Naive thymus-derived CD8-positive, alpha-beta T cell (primary cell): ENCODE measurements at places on chromosomes 5 and 9. TPM values are rescaled to one million over a fixed set of nuclear protein-coding genes. Genes with fewer than 3 reads are reported as not detected.

Gene KIF4B
- not detected for total RNA-seq

Gene POU5F2
- total RNA-seq = 1.6 TPM

Gene SECISBP2
- 105 TPM for total RNA-seq

Gene DPYSL3
- not detected for total RNA-seq

Gene DRD1
- total RNA-seq = not detected

GRCh38 chr5:175567954-175568353 lies 89.6 kb downstream of the SFXN1 start:
- no peak for DNase-seq

DNA sequence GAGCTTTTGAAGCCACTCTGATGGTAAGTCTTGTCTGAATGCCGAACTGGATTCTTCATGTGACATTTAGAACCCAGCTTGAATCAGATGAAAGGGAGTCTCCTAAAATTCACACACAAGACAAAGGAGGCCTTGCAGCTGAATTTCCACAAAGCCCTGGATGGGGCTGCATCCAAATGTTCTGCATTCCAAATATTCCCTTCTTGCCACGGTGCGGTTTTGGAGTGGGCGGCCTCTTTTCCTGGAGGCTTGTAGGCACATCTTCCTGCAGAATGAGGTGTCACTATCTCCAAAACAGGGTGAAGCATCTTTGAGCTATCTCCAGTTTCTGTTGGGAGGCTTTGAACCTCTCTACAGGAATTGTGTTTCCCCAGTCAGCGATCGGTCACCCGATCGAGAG lies 342.7 kb downstream of the ARHGEF28 start:
- DNase-seq = no peak

DNA sequence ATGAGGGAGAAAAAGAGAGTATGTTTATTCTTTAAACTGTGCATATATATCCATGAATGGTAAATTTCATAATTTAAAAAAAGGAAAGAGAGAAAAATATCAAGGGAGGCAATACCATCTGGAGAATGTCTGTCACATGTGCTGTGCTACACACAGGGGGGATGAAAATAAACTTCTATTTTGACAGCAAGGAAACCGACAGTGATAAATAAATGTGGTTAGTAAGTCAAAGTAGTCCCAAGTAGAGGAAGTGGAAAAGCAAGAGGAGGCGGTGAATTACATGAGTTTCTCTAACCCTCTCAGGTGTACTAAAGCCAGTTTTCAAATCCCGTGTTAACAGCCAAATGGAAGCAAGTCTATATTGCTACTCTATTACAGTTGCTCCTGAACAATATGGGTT lies 83.3 kb downstream of the ICE1 start:
- DNase-seq = no peak
